ENCODE measurements at places on chromosomes 2 and 18.
A peak's percentile ranks its signal among the peaks of the same experiment; 100 is the strongest.

- ATAC-seq, result no peak
These were observed 40.5 kb downstream of the CROCC2 start for GRCh38 chr2:240946654-240947053.

- ATAC-seq, result peak; percentile 93
These were observed 14.6 kb upstream of the NT5DC4 start for GRCh38 chr2:112706170-112706664.

DNA sequence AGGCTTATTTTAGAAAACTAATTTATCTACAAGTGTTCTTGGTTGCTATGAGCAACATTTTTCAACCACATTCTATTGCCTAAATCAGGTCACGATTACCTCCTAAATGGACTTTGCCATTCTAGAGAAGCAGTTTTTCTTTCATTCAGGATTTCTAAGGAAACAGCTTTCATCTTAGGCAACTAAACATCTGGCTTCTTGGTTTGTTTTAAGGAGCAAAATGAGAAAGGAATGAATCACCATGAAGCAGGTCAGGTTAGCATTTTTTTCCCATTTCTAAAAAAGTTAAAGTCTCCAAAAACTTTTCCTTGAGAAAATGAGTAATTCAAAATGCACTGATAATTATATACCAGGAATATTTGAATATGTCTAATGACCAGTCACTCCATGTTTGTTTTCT is 114.8 kb downstream of the GAREM1 start:
- ATAC-seq, result no peak

- no peak for ATAC-seq
These were observed 313.6 kb upstream of the ACVR2A start for GRCh38 chr2:147531269-147531668.

- no peak for ATAC-seq
These were observed 115.9 kb upstream of the SYT4 start for GRCh38 chr18:43393174-43393573.

- ATAC-seq, result peak; percentile 23
These were observed 285.1 kb downstream of the MTX2 start for GRCh38 chr2:176554101-176555048.

DNA sequence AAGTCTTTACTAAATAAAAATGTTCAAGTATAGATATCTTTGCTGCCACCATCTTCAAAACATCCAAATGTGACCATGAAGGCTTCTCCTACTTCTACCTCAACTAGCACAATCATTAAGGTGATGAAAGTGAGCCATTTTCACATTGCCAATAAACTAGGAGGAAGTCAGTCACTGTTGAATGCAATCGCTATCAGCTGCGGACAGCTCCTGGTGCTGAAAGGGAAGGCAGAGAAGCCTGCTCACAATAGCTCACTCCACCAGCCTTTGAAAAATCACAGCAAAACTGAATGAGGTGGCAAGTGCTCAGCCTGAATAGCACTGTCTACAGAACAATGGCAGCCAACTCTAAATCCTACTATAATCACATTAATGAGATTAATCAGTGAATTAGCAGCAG is 2.2 kb downstream of the MYT1L start:
- no peak for ATAC-seq

GRCh38 chr2:223404616-223405015 is 197.5 kb downstream of the SCG2 start:
- no peak for ATAC-seq

DNA sequence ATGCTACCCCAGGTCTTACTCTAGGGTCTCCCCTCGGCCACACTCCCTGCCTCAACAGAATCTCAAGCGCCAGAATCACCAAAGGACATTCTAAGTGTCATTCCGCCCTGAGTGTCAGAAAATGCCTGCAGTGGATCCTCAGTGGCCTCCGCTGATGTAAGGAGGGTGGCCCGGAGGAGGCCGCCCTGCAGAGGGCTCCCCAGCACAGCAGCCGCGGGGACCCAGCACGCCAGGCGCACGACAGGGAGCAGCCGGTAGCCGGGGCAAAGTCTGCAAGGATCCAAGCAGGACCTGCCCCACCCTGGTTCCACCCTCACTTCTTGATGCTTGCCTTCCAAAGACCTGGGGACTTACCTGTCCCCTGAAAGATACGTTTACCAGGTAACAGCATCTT is 54.2 kb upstream of the ID2 start:
- ATAC-seq, result no peak

- no peak for ATAC-seq
These were observed 153.6 kb downstream of the ALK start for GRCh38 chr2:29767606-29768335.

DNA sequence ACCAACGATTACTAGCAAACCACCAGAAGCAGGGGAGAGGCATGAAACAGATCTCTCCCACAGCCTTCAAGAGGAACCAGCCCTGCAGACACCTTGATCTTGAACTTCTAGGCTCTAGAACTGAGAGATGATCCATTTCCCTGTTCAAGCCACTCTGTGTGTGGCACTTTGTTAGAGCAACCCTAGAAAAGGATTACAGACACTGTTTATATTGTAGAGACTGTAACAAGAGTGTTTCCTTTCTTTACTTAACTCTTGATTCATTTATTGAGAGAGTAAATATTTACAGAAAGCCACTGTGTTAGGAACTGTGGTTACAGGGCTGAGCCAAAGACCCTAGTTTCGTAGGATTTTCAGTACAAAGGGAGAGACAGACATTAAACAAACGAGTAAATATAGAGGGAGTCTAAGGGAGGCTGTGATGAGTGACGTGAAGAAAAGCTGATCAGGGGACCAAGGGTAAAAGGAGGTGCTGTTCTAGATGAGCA is 10.9 kb downstream of the CCDC68 start:
- no peak for ATAC-seq

DNA sequence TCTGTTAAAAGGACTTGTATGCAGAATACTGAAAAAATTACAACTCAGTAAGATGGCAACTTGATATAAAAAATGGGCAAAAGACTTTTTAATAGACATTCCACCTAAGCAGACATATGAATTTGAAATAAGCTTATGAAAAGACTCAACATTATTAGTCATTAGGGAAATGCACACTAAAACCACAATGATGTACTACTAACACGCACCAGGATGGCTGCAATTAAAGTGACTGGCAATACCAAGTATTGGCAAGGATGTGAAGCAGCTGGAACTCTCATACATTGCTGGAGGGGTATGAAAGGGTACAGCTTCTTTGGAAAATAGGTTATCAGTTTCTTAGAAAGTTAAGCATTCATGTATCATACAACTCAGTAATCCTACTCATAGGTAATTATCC is 3.2 kb upstream of the ENOSF1 start:
- peak; percentile 51 for ATAC-seq

GRCh38 chr2:237743561-237744269 is 54.9 kb upstream of the RBM44 start:
- ATAC-seq, result no peak

DNA sequence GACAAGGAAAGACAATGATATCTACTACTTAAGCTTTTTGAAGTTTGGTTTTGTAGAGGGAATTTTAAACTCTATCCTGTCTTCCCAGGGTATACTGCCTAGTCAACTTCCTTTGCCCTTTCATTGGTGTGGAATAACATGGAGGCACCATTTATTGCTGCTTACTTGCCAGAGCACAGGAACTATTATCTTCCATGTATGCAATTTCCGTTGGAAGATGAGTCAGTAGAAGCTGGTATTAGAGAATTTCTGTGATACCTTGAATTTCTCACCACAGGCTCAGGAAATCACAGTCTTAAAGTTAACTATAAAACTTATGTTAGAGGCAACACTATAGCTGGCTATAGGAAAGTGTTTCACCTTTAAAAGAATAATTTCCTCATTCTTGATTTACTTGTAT is 40.9 kb upstream of the RGPD4 start:
- ATAC-seq, result no peak

- ATAC-seq, result peak; percentile 67
These were observed 57.8 kb upstream of the TXNDC2 start for GRCh38 chr18:9827793-9828505.

GRCh38 chr2:221025398-221025797 is 546.7 kb downstream of the EPHA4 start:
- ATAC-seq, result no peak

DNA sequence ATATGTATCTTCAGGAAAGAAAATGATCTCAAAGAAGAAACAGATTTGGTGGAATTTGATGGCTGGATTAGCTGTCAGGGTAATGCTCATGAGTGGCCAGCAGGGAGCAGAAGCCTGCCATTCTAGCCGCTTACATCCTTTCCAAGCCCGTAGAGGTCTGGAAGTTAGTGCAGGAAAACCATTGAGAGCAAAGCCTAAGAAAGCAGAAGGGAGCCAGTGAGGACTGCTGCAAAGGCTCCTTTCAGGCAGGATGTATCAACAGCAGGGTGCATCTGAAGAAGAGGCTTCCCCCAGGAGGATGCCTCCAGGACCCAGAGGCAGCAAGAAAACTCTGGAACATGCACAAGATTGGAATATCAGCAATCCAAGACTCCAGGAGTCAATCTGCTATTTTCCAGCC is 22.9 kb upstream of the LBH start:
- peak; percentile 69 for ATAC-seq

DNA sequence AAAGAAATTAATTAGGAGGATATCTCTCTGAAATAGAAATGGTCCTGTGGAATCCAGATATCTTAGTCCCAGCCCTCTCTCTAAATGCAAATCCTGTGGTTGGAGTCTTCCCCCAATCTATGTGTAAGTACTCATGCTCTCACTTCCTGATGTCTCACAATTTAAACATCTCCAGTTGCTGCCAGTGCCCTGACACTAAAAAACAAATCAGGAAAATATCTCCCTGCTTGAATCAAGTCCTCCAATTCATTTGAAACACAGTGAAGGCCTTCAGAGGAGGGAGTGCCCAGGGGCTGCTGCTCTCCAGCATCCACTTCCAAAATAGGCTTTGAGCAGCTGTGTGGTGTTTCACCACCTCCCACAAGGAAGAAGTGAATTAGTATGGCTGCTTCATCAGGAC is 413.8 kb downstream of the RAD51AP2 start:
- ATAC-seq, result no peak

DNA sequence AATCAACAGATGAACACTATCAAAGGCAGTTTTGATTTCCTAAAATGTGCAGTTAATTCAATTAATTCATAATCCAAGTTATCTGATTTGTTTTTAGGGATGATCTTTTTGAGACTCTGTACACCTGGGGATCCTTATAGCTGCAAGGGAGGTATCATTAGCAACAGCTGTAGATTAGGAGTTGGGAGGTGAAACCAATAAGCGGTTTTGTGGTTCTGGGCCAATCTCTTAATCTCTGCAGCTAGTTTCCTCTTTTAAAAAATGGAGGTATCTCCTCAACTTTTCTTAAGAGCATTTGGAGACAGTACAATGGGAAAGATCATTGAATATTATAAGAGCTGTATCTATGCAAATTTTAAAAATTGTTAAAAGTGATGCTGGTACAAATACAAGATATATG is 126.0 kb downstream of the MC4R start:
- no peak for ATAC-seq

- no peak for ATAC-seq
These were observed 1.4 kb upstream of the GALNT13 start for GRCh38 chr2:153870308-153870707.

DNA sequence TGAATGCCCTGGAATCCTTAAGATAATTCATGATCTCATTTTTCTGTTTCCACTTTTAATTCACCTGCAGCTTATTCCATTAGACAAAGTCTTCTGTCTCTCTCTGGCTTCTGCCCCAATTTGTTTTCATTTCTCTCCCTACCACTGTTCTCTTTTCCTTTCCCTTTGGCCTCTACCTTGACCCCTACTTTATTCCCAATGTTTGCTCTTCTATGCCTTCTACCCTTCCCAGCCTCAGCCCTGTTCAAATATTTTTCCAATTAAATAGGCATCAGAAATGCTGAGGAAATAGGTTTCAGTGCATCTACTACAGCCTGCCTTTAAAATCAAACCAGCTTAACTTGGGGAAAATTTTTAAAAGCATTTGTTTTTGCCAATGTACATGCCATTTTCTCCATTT is 443.7 kb upstream of the CWC22 start:
- ATAC-seq, result no peak

- no peak for ATAC-seq
These were observed 67.6 kb downstream of the FEZ2 start for GRCh38 chr2:36530178-36530982.

DNA sequence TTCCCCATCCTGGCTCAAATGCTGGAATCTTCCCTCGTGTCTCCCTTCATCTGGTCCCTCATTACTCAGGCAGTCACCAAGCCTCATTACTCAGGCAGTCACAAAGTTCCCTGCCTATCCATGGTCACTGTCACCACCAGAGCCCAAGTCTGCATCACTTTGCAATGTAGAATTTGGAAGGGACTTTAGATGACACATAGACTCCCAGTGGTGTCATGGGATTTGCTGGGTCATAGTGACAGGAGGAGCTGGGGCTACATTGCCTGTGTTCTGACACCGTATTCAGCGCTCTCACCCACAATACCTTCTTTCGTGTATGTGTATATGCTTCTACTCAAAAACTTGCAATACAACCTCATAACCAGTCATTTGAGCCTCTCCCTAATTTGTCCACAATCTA is 2.1 kb upstream of the EMILIN1 start:
- ATAC-seq, result no peak

- no peak for ATAC-seq
These were observed 5.6 kb downstream of the REL start for GRCh38 chr2:60886991-60887390.

DNA sequence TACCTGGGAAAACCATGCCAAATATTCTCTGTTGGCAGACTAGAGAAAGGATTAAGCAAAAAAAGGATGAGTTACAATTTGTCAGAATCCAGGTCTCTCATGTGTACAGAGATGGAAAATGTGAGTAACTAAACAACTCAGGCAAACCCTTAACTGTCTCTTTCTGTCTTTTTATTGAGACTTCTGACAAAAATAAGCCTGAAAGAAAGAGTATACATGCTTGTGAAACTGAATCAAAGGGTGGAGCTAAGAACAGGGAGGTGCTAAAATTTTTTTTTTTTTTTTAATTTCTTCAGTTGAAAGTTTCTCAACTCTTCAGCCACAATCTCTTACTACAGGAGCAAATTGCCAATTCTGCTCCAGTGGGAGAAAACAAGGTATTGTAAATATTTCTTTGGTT is at the start of gene SERPINB10:
SERPINB10 (plus strand) TSS at position 295 of the 400 bp plus-strand sequence. CDS start 7,553 bp downstream, outside the sequence.
- peak; percentile 40 for ATAC-seq

DNA sequence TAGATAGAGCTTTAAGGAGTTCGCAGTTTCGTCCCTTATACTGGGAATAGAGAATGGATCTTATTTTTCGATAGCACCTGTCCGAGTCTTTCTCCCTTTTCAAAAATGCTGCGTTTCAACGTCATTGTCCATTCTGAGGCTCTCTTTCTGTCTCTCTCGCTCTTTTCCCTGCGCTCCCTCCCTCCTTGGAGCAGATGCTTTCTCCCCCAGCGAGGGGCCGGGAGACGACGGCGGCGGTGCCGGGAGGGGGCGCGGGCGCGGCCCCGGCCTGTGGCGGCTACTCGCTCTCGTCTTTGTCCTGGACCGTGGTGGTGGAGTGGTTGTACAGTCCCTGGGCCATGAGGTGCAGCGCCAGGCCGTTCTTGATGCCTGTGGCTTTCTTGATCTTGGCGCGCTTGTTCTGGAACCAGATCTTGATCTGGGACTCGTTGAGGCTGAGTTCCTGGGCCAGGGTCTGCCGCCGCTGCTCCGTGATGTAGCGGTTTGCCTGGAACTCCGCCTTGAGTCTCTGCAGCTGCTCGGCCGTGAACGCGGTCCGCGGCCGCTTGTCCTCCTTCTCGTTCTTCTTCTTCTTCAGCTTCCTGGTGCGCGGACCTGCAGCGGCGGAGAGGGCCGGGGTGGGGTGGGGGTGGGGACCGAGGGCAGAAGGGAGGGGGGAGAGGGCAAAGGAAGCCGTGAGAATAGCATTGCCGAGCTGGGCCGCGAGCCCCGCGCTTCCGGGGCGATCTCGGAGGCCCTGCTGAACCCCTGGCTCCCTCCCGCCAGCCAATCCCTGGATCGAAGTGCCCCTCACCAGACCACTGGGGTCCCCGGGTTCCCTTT is 4.6 kb downstream of the EN1 start:
- ATAC-seq, result no peak
